ENCODE measurements at places on chromosomes 2 and 18. TPM values are rescaled to one million over a fixed set of nuclear protein-coding genes. Genes with fewer than 3 reads are reported as not detected.

The HOXD9 gene
- not detected for total RNA-seq

The LRRTM4 gene
- not detected for total RNA-seq

The SERPINB4 gene
- not detected for total RNA-seq

The SLC4A1AP gene
- 27.8 TPM for total RNA-seq

Data from activated T-helper 2 cell treated with anti-CD3 and anti-CD28 coated beads, Interferon-gamma antibody, Interleukin-2, Interleukin-4, amounts not matched to agents 10 μg/mL and 5 μg/mL and 100 μg/mL, durations not matched to agents 14 hours and 24 hours and 36 hours (primary cell).